ENCODE measurements at places on chromosomes 11 and 22. TPM values are rescaled to one million over a fixed set of nuclear protein-coding genes. Genes with fewer than 3 reads are reported as not detected.
A peak's percentile ranks its signal among the peaks of the same experiment; 100 is the strongest.

GRCh38 chr11:208917-209260 lies 1.4 kb downstream of the RIC8A start:
- DNase-seq: no peak

- peak; percentile 60 for DNase-seq
Measured at GRCh38 chr11:59224351-59224928, 11.7 kb upstream of the MPEG1 start.

- DNase-seq: no peak
Measured at GRCh38 chr11:67680696-67681470, 6.5 kb upstream of the ALDH3B2 start.

DNA sequence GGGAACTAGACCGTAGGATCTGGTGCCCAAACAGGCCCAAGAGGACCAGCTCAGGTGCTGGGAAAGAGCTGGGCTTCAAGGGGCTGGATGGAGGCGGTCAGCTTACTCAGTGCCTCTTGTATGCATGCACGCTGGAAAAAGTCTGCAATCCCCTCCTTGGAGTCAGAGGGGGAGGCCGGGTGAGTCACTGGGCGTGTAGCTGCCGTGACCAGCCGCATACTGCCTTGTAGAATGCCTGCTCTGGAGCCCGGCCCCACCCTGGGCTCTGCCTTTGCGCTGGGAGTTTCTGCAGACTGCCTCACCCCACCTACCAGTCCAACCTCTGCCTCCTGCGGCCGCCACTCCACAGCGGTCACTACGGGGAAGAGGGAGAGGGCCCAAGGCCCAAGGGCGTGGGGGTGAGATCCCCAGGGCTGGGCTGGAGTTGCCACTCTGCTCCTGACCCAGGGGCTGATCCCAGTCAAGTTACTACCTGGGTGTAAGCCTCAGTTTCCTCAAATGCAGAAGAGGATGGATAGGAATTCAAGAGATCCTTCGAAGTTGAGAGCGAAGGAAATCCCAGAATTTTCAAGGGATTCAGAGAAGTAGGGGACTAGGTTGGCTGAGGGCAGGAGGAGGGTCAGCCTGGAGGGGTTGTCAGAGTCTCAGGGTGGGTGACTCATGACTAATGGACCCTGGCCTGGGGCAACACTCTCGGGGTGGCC lies 4.2 kb downstream of the MRGPRF start:
- peak; percentile 100 for DNase-seq

DNA sequence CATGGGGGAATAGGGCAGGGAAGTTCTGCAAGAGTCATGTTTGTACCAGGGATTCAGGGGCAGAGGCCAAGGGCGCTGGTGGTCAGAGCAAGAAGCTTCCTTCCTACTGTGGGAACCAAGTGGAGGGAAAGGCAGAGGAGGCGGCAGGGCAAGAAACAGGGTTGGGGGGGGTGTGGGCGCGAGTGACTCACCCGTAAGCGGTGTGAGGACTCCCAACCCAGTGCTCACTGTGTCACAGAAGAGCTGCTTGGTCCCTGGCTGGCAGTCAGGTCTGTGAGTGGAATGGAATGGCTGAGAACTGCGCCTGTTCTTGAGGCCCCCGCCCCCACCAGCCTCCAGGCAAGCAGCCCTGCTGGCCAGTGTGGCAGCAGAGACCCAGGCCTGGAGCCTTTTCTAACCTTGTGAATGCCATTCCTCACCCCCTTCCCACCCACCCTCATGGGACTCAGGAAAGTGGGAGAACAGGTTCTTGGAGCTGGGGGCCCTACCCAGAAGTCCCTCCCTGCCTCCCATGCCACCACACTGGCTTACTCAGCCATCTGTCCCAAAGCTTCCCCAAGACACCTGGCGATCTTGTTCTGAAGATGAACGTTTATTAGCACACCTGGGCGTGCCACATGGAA lies 4.7 kb downstream of the LRRC10B start:
- no peak for DNase-seq

The NOX4 gene
- 0.54 TPM for total RNA-seq

DNA sequence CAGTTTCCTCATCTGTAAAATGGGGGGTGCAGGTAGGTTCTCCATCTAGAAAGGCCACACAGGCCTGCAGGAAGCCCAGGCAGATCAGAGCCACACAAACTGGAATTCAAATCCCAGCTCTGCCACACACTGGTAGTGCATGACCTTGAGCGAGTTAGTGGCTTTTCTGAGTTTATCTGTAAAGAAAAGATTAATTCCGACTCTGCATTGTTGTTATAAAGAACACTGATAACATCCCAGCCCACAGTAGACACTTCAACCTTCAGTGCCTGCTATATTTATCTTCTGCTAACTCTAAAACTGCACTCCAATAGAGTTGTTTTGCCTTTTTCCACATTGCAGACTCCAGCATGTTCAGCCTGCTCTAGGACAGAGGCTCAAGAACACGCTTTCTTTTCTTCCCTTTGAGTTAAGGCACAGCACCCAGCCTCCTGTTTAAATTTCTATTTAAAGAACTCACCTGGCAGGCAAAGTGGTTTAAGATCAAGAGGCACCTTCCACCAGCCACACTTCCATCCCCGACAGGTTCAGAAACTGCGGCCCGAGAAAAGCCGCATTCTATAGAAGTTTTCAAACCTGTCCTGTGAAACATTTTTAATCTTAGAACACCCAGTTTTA lies 133.9 kb downstream of the PLEKHA7 start:
- DNase-seq: no peak

The GRIA4 gene
- total RNA-seq: not detected

GRCh38 chr11:131932584-131933325 lies 562.3 kb downstream of the NTM start:
- DNase-seq: no peak

DNA sequence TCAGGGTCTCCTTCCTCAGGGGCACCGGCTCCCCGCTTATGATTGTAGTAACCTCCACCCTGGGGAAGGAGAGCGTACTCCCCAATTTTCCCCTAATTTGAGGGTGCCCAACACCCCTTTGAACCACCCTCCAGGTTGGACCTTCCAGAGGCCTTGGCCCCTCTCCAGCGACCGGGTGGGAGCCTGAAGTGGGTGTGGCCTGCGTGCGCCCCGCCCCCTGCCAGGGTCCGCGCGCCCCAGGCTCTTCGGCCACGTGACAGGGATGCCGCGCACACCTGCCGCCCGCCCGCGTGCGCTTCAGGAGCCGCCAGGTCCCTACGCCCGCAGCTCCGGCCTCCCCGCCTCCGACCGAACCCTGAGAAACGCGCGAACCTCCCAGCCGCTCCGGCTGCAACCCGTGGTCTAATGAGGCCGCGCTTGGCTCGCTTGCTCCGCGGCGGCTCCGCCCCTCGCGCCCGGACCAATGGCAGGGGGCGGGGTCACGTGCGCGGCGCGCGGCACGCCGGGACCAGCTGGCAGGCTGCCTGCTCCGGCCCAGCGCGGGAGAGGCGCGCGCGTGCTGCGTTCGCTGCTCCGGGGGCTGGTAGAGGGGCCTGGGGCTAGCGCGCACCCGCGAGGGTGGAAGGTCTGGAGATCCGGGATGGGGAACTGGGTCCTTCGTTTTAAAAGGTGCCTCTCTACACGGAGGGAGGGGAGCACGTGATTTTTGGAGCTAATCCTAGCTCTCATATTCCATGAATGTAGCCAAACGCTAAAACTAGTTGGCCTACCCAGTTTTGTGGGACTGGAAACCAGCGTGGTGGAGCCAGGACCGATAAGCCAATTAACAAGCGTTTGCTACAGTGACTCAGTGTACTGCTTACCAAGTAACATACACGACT lies at the start of gene FOXRED2:
Gene FOXRED2, minus strand, starts transcription at position 404 of the 881 bp plus-strand sequence. CDS start 618 bp downstream, outside the sequence.
- DNase-seq: peak; percentile 95

DNA sequence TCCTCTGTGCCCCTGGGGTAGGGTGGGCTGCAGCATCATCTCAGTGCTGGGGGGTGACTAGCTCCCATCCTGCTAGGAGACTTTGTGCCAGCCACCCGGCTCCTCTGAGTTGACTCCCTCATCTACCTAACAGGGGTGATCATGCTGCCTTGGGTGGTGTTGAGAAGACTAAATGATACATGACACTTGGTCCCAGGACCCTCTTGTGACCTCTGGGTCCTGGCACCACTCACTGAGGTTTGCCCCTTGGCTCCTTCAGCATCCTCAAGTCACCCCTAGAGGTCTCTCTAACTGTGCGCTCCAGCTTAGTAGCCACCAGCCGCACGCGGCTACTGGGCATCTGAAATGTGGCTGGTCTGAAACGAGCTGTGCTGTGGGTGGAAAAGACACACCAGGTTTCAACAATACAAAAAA lies 72.1 kb downstream of the LRRC32 start:
- peak; percentile 76 for DNase-seq

DNA sequence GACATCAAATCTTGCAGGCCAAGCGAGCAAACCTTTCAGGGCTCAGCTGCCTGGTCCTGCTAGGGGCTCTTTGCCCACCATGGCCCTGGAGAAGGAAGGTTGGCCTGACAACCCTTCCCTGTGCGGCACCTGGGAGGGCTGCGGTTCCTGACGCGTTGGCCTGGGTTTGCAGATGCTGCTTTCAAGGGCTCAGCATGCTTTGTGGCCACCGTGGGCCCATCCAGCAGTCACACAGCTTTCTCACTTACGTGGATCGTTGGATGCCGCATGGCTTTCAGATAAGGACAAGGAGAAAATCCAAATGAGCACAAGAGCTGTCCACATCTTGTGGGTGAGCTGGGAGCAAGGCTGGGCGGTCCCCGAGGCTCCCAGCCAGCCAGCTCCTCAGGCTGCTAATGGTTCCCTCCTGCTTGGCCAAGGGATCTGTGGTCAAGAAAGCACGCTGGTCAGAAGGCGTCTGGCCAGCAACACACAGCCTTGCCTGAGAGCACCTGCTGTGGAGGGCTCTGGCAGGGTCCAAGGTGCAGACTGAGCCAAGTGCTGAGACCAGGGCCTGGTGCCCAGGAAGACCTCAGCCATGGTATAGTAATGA lies 8.2 kb downstream of the C11orf24 start:
- no peak for DNase-seq

- DNase-seq: no peak
Measured at GRCh38 chr11:69928975-69929374, 109.8 kb upstream of the FGF3 start.

The KRTAP5-8 gene
- total RNA-seq: not detected

DNA sequence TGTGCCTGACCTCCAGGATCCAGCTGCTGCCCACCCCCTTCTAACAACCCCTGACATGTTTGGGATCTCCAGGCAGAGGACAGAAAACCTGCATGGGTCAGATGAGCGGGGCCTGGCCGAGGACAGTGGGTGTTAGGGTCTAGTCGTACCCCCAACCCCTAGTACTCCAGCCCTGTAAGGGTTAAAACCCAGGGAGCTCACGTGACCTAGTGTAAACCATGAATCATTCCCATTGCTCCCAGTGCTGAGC lies 89.1 kb upstream of the CRYBB3 start:
- DNase-seq: no peak

The NLRP14 gene
- total RNA-seq: not detected

- DNase-seq: peak; percentile 62
Measured at GRCh38 chr11:17077240-17077519, 287 bp downstream of the RPS13 start.

- DNase-seq: peak; percentile 61
Measured at GRCh38 chr11:10808235-10808552, 532 bp downstream of the EIF4G2 start.

DNA sequence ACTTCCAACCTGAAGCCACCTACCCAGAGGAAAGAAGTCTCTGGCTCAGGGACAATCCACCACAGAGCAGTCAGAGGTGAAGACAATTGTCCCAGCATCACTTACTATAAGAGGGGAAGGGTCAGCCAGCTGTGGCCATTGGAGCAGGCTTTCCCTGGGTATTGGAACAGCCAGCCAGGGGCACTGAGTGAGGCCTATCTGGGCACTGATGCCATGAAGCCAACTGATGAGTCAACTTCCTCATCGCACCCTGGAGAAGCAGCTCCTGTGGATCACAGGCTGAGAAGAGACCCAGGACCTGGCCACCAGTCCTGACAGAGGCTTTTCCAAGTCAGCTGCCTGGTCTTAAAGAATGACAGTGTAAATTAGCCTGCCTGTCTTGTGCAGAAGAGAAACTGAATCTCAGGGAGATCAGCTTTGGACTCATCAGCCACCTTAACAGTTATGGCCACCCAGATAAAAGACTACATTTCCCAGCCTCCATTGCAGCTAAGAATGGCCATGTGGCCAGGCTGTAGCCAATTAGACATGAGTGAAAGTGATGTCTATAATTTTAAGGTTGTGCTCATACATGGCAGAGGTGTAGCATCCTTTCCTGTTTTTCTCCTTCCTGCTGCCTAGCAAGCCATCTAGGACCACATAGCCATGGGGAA lies 19.0 kb downstream of the CHST1 start:
- peak; percentile 58 for DNase-seq

DNA sequence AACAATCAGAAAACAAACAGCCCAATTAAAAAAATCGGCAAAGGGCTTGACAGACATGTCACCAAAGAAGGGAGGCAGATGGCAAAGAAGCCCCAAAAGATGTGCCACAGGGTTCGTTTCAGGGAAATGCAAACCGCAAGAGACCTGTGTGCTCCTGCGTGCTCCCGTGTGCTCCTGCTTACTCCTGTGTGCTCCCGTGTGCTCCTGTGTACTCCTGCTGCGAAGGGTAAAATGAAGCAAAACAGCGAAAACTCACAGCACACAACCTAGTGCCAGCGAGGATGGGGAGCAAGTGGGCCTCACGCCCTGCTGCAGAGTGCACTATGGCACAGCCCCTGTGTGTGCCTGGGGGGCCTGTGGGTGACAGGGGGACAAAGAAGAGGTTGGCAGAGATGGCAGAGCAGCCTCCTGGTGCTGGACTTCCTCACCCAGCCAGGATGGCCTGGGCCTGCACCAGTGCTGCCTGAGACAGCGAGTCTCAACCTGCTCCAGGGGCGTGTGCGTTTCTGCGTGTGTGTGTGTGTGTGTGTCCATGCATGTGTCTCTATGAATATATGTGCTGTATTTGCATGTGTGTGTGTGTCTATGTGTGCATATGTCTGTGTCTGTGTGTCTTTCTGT lies 14.0 kb downstream of the ASCL2 start:
- no peak for DNase-seq

The ARHGEF17 gene
- 23.5 TPM for total RNA-seq

GRCh38 chr11:45906096-45906682 lies 882 bp downstream of the FREY1 start:
- no peak for DNase-seq

- peak; percentile 63 for DNase-seq
Measured at GRCh38 chr11:7575841-7576725, 62.3 kb downstream of the PPFIBP2 start.

The SRPRA gene
- 142 TPM for total RNA-seq
